ENCODE measurements at places on chromosomes 5 and 9.

DNA sequence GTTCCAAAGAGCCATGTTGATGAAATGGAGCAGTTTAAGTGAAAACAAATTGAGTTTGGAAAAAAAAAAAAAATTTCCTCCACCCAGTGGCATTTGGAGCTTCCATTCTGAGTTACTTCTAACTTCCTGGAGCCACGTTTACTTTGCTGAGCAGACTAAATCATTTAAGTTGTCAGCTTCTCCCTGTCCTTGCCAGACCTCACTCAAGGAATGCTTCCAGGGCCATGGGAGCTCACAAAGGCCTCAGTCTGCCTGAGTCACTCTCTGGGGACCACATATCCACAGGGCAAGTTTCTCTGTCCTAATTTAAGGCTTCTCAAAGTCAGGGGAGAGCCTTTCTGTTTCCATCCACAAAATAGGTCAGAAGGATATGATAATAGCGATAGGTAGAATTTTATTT lies 210.3 kb upstream of the TNC start:
- no peak for DNase-seq

- DNase-seq = no peak
These were observed 39.9 kb downstream of the SHC3 start for GRCh38 chr9:89138463-89139390.

DNA sequence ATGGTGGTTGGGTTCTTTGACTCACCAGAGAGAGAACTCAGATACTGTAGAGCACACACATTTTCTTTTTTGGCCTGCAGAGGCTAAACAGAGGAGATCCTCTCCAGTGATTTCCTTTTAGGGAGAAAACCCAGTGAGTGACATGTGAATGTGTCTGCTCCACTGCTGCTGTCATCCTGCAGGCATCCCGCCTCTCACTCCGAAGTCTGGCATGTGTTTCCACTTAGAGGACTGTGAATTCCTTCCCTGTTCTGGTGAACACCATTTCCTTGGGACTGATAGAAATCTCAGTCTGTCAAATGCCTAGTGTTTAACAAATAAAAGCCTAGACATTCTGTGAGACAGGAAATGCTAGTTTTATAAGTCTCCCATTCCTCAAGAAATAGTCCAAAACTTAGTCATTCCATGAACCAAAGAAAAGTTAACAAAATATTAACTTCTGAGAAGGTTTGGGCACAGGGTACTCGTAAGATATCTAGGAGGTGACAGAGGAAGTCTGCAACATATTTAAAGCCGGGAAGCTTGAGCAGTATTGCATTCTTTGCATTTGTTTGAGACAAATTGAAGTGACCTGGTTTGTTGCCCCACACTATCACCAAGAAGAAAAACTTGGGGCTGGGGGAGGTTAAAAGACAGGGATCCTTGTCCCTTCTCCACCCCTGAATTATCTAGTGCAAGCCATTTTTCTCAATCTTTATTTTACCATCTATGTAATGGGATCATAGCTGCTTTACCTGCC lies 74.9 kb upstream of the NIPAL4 start:
- DNase-seq = no peak

GRCh38 chr9:19799784-19800183 lies 10.9 kb upstream of the SLC24A2 start:
- no peak for DNase-seq

DNA sequence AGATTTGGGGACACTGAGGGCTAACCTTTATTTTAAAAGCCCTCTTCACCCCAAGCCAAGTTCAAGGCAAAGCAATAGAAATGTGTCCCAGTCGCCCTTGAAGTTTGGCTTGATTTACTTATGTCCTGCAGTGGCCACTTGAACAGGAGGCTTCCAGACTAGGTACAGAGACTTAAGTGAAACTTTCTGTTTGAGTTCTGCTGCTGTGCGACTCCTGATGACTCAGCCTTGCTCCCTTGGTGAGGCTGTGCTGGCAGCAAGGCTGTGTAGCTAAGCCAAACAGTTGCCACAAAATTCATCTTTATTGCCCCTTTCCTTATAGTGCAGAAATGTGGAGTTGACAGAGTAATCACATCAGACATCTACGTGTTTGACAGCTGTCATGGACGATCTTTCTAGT lies 68.8 kb upstream of the NTRK2 start:
- no peak for DNase-seq

DNA sequence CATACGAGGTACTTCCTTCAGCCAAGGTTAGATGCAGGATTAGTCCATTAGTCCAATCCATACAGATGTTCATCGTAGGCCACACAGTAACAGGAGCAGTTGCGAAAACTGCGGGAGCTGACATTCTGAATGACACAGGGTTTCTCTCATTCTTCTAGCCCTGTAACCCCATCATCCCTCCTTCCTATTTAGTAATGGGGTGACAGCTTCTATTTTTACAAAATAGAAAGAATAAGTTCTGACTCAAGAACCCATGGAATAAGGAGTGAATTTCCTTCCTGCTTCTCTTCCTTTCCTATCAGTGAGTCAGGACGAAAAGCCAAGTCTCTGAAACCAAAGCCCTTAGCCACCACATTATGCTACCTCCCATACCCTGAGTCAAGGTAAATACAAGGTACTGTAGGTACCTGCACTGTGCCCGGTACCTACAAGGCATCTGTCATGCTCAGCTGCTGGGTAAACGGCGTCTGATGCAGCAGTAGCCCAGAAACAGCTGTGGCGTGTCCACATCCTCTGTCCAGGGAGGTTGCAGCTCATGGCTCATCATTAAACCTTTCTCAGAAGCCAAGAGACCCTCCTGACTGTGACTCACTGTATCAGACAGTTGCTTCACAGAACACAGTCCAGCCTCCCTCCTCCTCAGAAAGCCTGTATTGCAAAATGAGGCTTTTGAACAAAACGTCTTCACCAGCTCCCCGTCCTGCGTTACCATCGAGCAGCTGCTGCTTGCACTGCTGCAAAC lies 84.2 kb downstream of the ESM1 start:
- no peak for DNase-seq

DNA sequence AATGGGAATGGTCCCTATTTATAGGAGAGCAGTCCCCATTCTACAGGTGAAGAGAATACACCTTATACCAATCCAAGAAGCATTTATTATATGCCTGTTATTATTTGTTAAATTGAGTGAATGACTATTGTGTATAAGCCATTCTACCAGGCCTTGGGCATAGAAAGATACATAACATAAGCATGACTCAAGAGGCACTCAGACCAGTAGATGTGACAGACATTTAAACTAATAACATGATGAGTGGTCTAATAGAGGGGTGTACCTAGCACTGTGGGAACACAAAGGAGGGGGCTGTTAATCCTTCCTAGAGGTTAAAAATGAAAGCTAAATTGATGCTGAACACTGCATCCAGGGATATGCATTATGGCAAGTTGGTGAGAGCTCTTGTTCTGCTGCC lies 145.0 kb upstream of the TNC start:
- DNase-seq = no peak

GRCh38 chr9:105966834-105967233 lies 272.5 kb downstream of the TMEM38B start:
- no peak for DNase-seq

- no peak for DNase-seq
These were observed 12.4 kb downstream of the PTTG1 start for GRCh38 chr5:160434022-160434531.

- no peak for DNase-seq
These were observed 506.9 kb downstream of the LRRC70 start for GRCh38 chr5:63085561-63085960.

- no peak for DNase-seq
These were observed 789 bp downstream of the ACER2 start for GRCh38 chr9:19409401-19410194.

DNA sequence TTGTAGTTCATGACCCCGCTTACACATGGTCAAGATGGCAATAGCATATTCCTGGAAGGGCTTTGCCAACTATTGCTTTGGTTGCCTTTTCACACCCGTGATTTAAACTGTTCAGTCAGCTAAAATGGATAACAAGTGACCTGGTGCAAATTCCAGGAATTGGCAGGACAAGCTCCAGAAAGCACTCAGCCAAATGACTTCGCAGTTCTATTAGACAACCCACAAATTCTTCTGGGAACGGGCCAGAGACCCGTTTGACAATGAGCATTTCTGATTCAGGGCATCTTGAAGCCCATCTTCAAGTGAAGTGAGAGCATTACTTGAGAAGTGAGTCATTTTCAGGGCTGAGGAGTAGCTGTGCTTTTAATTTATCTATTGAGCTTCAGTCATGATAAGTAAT lies 165.0 kb downstream of the DROSHA start:
- DNase-seq = no peak

GRCh38 chr5:129246088-129246487 lies 151.5 kb downstream of the ISOC1 start:
- no peak for DNase-seq

GRCh38 chr9:129491487-129491855 lies 129.4 kb downstream of the C9orf50 start:
- DNase-seq = no peak

GRCh38 chr5:175501759-175502158 lies 23.4 kb downstream of the SFXN1 start:
- no peak for DNase-seq

DNA sequence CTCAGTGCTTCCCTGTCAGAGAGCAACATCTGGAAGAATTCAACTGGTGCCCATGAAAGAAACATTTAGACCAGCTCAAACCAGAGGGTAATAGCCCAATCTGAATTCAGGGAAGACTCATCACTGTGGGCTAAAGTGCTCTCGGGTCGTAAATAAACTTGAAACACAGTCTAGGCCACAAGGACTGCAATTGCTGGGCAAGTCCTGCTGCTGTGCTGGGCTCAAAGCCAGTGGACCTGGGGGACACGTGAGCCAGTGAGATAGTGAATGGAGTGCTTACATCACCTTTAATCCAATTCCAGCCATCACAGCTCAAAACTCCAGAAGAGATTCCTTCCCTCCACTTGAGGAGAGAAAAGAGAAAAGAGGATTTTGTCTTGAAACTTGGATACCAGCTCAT lies 78.1 kb upstream of the DAP start:
- DNase-seq = no peak

GRCh38 chr5:112616812-112617547 lies 120.7 kb upstream of the APC start:
- DNase-seq = no peak

GRCh38 chr9:700365-701282 lies 140.9 kb upstream of the DMRT1 start:
- no peak for DNase-seq

DNA sequence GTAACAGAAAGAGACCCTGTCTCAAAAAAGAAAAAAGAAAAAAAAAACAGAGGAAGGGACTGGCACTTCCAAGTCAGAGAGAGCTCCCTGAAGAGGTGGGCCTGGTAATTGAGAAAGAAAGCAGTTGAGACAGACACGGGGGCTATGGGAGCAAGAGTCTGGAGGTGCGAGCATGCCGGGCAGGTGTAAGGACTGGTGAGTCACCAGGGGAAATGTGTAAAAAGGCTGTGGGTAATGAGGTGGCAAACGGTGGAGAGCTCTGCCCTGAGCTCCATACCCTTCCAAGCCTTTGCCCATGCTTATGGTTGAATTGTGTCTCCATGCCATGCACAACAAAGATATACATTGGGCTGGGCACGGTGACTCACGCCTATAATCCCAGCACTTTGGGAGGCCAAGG lies 18.0 kb upstream of the JADE2 start:
- DNase-seq = no peak

- no peak for DNase-seq
These were observed 282.4 kb downstream of the EFNA5 start for GRCh38 chr5:107388141-107388861.

DNA sequence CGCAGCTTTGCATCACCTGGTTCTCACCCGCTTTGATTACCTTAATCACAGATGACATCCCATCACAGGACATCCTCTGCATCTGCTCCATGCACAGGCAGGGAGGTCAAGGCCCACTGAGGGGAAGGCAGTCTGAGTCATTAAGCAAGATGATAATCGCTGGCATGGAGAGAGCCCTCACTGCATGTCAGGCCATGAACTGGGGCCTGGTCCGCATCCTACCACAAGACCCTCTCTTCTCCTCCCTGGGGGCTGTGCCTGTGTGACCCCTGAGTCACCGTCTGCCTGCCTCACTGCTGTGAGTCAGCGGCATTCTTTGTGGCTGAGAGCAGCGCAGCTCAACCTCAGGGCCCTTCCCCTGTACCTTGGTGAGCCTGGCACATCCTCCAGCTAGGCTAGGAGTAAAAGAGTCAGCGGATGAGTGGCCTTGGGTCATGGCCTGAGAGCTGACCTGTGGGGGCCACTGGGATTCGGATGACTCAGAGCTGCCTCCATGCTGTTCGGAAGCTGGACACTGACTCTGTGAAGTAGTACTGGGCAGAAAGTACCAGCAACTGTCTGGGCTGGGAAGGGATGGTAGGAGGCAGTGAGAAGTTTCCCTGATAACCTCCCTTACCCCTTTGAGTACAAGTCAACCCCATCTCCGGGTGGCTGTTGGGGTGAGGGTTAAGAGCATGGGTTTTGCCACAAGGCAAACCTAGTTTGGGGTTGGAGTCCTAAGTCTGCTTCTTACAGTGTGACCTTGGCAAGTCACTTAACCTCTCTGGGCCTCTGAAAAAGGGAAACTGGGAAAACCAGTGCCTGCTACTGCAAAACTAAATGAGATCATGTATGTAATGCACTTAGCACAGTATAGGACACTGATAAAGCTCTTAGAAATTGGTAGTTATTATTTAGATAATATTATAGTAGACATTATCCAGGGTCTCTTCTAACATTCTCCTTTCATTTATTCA lies 14.6 kb upstream of the ARSI start:
- DNase-seq = no peak

- no peak for DNase-seq
These were observed 22.4 kb upstream of the FREM1 start for GRCh38 chr9:14932641-14933040.

- no peak for DNase-seq
These were observed 224.5 kb downstream of the DOCK8 start for GRCh38 chr9:438961-439768.

DNA sequence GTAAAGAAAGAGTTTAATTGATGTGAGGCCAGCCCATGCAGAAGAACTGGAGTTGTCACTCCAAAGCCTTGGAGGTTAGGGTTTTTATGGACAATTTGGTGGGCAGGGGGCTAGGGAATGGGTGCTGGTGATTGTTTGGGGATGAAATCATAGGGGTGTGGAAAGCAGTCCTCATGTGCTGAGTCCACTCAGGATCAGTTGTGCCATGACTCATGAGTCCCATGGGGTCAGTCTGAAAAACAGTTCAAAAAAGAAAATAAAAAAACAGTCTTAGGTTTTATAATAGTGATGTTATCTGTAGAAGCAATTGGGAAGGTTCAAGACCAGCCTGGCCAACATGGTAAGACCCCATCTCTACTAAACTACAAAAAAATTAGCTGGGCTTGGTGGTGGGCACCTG lies 162.3 kb downstream of the KDM4C start:
- DNase-seq = no peak

- DNase-seq = no peak
These were observed 1355.5 kb downstream of the MAT2B start for GRCh38 chr5:164860896-164861295.

- DNase-seq = no peak
These were observed 53.7 kb downstream of the ZNF618 start for GRCh38 chr9:113929634-113930389.

Data from stimulated activated CD8-positive, alpha-beta memory T cell treated with anti-CD3 and anti-CD28 coated beads, Interleukin-15, amount 100 ng/mL, for 4 hours (primary cell).